Thoracic aorta (tissue), 2 donors: ENCODE measurements at places on chromosomes 5 and 9.

GRCh38 chr5:22460189-22460588 lies 393.0 kb downstream of the CDH12 start:
- no peak for DNase-seq

DNA sequence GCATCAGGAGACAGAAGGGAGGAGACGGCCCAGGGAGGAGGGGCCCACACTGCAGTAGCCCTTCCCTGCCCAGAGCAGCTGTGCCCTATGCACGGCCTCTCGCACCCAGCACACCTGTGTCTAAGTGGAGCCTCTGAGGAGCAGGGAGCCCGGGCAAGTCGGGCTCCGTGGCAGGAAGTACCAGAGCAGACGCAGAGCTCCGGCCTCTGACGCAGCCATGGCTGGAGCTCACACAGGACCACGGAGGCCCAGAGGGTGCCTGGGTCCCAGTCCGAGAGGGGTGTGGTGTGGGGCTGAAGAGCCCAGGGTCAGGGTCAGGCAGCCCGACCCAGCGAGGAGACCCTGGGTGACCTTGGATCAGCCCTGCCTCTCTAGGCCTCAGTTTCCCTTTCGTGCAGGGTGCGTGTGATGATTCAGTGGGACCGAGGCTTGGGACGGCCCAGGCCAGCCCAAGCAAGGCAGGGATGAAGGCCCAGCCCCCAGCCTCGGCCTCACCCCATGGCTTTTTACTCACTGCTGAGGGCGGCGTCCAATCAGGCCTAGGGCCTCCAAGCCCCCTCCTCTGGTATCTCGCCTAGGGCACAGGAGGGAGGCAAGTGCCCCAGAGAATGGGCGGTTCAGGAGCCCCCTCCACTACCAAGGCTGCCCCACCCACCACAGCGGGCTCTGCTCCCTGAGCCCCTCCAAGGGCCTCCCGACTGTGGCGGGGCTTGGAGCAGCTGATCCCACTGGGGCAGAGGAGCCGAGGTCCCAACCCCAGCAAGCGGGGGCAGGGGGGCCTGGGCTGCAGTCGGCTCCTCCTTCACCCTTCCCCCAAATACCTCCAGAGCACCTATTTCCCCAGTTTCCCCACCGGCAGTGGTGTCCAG lies 4.3 kb upstream of the AGPAT2 start:
- DNase-seq = no peak

DNA sequence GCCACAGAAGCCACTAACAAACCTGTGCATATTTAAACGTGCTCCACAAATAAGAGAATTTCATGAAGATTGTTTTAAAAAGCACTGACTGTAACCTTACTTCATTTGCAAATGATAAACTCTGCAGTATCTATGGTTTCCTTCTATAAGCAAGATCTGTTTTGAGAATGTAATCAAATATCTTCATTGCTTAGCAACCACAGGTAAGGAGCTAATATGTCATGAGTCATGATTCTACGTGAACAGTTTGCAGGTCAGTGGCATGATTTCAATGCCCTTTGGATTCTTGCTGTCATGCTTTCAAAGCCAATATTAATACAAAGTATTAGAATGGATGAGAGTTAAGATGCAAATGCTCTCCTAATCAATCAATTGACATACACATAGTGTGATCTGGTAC lies 325.0 kb downstream of the EDIL3 start:
- DNase-seq = no peak

DNA sequence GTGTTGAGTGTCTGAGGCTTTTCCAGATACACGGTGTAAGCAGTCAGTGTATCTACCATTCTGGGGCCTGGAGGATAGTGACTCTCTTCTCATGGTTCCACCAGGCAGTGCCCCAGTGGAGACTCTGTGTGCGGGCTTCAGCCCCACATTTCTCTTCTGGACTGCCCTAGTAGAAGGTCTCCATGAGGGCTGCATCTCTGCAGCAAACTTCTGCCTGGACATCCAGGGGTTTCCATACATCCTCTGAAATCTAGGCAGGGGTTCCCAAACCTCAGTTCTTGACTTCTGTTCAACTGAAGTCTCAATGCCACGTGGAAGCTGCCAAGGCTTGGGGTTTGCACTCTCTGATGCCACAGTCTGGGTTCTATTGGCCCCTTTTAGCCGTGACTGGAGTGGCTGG lies 256.6 kb upstream of the ITGA1 start:
- no peak for DNase-seq

DNA sequence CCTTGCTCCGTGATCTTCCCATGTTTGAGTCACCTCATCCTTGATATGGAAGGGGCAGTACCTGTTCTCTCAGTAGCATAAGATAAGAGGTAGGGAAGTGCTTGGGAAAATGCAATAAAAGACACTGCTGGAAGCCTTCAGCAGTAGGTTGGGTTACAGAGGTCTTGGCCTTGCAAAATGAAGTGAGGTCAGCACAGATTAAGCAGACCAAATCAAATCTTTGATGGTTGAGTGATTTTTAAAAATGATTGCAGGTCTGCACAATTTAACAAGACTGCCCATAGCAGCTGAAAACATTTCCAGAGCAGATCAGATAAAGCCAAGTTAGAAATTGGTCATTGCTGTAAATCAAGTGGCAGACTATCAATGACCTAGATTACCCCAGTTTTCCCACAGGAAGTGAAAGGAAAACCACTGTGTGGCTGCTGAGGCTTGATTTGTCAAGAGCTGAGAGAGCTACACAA lies 32.9 kb downstream of the PALM2AKAP2 start:
- DNase-seq = no peak

DNA sequence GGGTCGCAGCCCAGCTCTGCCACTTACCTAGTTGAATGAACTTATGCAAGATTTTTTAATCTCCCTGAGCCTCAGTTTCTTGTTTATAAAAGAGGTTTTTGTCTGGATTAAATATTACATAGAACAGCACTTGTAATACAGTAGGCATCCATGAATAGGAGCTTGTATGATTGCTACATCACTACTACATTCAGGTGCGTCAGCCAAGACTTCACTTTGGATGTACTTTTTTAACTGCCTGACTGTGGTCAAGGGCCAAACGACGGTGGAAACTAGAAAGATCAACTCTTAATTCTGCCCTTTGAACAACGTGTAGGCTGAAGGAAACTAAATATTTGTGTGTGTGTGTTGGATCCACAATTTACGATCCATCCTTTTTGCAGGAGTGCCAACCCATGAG lies 172.8 kb downstream of the RFK start:
- DNase-seq = no peak

GRCh38 chr5:1107167-1108022 lies 4.5 kb downstream of the SLC12A7 start:
- no peak for DNase-seq

- no peak for DNase-seq
Measured at GRCh38 chr5:92822183-92822582, 758.8 kb downstream of the NR2F1-AS1 start.

GRCh38 chr5:27062451-27062850 lies 24.1 kb upstream of the CDH9 start:
- no peak for DNase-seq

- DNase-seq = no peak
Measured at GRCh38 chr5:137015540-137016116, 483.5 kb downstream of the SPOCK1 start.

GRCh38 chr9:13608451-13608850 lies 329.0 kb upstream of the MPDZ start:
- no peak for DNase-seq

GRCh38 chr5:175902026-175902425 lies 30.6 kb downstream of the CPLX2 start:
- no peak for DNase-seq

- DNase-seq = no peak
Measured at GRCh38 chr9:81629440-81629839, 59.9 kb downstream of the TLE1 start.

DNA sequence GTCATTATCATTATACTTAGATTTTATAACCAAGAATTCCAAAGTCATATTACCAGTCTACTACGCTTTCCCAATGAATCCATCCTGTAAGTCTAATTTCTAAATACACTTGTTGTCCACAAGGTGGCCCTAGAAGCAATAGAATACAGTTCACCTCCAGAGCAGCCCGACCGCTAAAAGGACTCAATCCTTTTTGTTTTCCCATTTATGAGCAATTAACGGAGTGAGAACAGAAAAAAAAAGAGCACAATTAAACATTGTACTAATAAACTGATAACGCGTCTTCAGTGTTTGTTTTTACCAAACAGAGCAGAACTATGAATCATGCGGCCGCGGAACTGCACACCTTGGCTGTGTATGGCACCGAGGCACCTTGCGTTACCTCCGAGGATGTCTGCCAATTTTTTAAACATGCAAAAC lies 160.7 kb upstream of the DAPK1 start:
- no peak for DNase-seq

DNA sequence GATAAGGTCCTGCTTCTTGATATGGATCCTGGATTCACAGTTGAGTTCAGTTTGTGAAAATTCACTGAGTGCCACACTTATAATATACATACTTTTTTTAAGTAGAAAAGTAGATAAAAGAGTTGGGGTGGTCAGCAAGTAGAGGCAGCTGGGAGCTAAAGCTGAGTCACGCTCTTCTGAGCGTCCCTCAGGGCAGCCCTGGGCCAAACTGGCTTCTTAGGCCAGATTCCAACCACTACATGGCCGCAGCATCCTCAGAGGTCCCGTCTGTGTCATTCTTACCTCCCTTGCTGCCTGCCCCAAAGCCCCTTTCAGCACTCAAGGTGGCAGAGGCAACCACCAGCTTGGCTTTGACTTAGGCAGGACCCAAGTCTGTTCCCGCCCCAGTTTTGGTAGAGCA lies 123.3 kb upstream of the TBC1D2 start:
- DNase-seq = no peak

DNA sequence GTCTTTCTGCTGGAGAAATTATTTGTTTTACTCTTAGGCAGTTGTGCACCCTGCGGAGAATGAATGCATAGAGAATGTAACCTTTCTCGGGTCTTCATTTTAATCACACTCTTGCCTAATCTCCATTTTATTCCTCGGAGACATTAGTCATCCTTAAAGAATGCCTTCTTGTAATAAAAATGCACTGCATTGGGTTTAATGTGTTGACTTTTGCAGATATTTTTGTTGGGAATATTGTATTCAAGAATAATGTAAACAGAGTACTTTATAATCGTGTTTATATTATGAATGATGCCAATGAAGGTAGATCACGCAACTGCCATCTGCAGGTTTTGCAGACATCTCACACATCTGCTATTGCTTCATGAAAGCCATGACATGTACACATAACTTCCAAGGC lies 1093.9 kb upstream of the CDH6 start:
- DNase-seq = no peak

DNA sequence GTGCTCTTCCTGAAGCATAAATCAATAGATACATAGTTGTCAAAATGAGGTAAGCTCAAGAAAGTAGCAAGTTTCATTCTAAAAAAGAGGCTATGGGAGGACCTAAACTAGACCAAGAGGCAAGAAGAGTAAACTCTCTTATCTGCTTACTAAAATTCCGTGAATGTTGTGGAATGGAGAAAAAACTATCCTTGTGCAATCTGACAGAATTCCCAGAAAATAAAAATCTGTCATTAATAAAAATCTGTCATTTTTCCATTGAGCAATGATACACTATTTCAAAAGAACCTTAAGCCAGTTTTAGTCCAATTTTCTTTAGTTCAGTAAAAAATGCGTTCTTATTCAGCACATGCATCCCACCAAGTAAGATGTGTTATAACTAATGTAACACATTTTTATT lies 15.9 kb upstream of the FANCC start:
- no peak for DNase-seq

DNA sequence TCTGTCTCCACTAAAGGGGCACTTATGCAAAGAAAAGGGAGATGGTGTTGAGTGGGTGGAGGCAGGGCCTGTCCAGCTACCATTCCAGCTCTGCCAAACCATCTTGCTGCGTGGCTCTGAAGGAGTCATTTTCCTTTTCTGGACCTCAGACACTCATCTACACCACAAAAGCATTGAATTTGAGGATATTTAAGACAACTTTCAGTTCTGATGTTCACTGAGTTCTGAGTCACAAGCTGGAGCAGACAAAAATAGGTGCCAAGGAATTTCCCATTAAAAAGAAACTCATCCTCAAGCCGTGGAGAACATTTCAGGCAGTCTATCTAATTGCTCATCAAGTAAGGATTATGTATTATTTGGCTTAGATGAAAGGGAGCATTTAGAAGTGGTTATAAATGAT lies 195.0 kb upstream of the TBC1D2 start:
- DNase-seq = no peak

DNA sequence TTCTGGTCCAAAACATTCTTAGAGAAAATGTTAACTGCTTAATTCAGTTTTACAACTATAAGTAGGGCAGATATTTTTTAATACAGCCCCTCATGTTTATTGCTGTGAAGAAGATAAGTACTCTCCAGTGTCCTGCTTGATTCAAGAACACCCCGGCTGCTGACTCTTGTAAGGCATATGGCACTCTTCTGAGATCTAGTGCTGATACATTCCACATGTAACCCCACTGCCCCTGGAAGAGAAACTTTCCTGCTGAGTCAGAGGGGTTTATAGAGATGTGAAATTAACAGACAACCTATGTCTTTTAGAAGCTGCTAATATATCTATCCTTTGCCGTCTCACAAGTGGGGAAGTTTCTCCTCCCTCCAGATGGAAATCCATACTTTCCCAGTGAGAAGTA lies 1.0 kb upstream of the MINAR2 start:
- DNase-seq = no peak

DNA sequence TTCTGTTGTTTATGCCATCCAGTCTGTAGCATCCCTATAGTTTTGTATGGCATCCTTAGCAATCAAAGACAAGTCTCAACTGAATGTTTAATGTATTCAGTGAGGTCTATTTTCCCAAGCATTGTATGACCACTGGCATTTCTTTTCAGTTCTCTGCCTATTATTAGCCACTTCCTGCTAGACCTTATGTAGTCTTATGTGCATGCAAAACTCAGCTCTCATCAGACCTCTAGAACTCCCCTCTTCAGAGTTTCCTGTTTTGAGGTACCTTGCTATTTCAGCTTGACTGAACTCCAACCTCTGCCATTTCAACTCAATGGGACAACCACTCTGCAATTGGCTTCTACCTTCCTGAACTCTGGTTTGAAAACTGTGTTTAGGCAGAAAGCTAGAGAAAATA lies 113.2 kb downstream of the SLC25A46 start:
- no peak for DNase-seq

- DNase-seq = no peak
Measured at GRCh38 chr9:91541734-91542133, 118.1 kb upstream of the NFIL3 start.

DNA sequence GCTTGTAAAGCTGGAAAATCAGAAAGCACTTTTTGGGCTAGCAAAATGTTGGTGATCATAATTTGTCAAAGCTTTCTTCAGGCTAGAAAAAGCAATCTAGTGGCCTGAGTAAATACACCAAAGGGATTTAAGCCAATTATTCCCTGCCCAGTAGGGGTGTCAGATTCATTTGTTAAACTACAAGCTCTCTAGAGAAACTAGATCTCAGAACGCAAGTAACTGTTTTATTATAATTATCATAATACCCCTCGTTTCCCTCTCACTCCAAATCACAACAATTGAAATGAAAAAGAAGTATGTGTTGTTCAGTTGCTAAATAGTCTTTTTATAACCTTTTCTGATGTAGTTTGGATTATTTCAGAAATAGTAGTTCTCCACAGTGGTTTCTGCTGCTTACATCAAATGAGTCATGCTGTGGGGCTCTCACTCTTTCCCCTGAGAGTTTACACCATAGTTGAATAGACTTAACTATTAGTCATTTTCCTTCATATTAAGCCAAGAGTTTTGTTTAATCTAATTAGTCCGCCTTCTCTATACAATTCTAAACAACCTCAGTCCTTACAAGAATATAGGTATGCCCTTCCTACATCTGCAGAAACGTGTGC lies 918.6 kb upstream of the DMAC1 start:
- DNase-seq = peak; percentile 13

- DNase-seq = no peak
Measured at GRCh38 chr9:71814226-71814625, 45.9 kb upstream of the CEMIP2 start.
